ENCODE measurements at places on chromosomes 11 and 22.

GRCh38 chr11:48154151-48154550 lies 62.5 kb upstream of the OR4B1 start:
- peak; percentile 8 for DNase-seq

- DNase-seq: no peak
Observed at GRCh38 chr22:39123751-39124581, 26.9 kb downstream of the APOBEC3H start.

DNA sequence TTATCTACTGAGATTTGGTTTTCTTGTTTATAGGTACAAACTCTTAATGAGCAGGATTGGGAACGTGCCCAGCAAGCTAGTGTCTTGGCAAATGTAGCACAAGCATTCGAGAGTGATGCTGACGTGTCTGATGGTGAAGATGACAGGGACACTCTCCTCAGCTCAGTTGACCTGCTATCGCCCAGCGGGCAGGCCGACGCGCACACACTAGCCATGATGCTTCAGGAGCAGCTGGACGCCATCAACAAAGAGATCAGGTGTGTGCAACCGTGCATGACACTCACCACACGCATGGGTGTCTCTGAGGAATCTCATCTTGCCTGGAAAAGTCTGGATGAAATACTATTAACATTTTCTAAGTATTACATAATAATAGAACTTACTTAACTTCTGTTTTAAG lies 54.7 kb upstream of the CTTN start:
- no peak for DNase-seq

GRCh38 chr22:47547881-47548650 lies 785.6 kb downstream of the TBC1D22A start:
- DNase-seq: no peak

DNA sequence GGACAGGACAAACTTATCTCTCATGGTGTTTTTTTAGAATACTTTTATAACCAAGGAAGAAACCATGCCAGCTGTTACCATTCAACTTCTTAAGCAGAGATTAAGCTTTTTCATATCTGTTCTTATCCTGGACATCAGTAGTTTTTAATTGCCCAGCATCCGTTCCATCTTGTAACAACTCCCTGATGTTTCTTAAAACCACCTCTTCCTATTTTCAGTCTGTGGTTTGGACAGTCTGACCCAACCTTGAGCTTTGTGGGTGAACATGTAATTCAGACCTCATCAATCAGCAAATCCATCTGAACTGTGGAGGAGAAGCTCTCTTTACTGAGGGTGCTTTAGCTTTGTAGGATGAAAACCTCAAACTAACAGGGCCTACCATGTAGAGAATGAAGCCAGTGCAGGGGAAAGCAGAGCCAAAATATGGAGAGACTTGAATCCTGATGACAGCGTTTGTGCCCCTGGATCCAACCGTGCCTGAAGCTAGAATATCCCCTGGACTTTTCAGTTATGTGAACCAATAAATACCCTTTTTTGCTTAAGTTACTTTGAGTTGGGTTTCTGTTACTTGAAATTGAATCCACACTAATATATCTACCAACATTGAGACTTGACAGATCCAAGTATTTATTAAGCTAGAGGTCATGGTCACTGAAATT lies 9.4 kb downstream of the TUG1 start:
- DNase-seq: no peak

GRCh38 chr22:34111210-34111824 lies 191.0 kb upstream of the LARGE1 start:
- DNase-seq: no peak

DNA sequence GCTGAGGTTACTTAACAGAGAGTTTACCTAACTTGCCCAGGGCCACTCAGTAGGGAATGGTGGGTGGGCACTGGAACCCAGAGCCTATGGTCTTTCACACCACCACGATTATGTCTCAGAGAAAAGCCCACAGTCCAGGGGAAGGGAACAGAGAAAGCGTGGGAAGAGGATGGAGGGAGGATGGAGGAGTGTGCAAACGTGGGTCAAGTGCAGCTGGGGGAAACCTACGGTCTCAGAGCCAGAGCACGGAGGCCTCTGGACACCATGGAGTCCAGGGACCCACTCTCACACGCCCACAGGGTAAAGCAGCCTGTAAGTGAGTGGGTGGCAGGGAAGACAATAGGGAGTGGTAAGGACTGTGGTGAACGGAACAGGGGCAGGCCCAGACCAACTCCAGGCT lies 47.3 kb upstream of the SLC35C1 start:
- no peak for DNase-seq

GRCh38 chr11:66685276-66686099 lies 7.8 kb upstream of the RBM4B start:
- DNase-seq: no peak

- no peak for DNase-seq
Observed at GRCh38 chr11:117057317-117057716, 40.9 kb downstream of the SIK3 start.

- DNase-seq: no peak
Observed at GRCh38 chr22:27250418-27250817, 551.1 kb downstream of the MN1 start.

DNA sequence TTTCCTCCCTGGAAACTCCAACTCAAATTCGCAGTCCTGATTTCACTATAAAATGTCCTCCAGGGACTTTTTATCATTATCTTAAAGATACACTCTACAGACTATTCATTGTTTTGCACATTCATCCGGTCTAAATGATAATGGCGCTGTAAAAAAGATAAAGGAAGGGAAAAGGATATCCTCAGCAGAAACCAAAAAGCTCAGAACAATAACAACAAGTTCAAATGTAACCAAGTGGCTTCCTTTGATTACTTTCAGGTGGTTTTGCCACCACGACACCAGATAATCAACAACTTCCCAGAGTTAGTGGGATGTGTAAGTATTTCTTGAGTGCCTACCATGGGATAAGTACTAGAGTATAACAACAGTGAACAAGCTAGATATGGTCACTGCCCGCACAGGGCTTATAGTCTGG lies 26.3 kb downstream of the PRCP start:
- no peak for DNase-seq

- DNase-seq: no peak
Observed at GRCh38 chr11:8477680-8478079, 116.3 kb downstream of the STK33 start.

DNA sequence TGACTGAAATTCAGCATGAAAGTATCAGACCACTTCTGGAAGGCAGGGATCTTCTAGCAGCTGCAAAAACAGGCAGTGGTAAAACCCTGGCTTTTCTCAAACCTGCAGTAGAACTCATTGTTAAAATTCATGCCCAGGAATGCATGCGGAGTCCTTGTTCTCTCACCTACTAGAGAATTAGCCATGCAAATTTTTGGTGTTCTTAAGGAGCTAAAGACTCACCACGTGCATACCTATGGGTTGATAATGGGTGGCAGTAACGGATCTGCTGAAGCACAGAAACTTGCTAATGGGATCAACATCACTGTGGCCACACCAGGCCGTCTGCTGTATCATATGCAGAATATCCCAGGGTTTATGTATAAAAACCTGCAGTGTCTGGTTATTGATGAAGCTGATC lies 19.1 kb downstream of the ZBTB44 start:
- no peak for DNase-seq

- DNase-seq: no peak
Observed at GRCh38 chr11:22458161-22458560, 120.0 kb downstream of the SLC17A6 start.

GRCh38 chr11:69460540-69461257 lies 20.8 kb upstream of the LINC01488 start:
- DNase-seq: peak; percentile 65

GRCh38 chr22:50532824-50533796 lies 3.3 kb upstream of the TYMP start:
- no peak for DNase-seq

- DNase-seq: peak; percentile 97
Observed at GRCh38 chr11:28833670-28834069, 725.5 kb downstream of the METTL15 start.

GRCh38 chr22:36830601-36831000 lies 13.8 kb upstream of the PVALB start:
- no peak for DNase-seq

GRCh38 chr11:123159183-123159857 lies 35.7 kb downstream of the CLMP start:
- no peak for DNase-seq

GRCh38 chr11:27196203-27196897 lies 155.7 kb downstream of the BBOX1 start:
- DNase-seq: no peak

GRCh38 chr11:66042227-66042995 lies 6.5 kb downstream of the GAL3ST3 start:
- DNase-seq: no peak

DNA sequence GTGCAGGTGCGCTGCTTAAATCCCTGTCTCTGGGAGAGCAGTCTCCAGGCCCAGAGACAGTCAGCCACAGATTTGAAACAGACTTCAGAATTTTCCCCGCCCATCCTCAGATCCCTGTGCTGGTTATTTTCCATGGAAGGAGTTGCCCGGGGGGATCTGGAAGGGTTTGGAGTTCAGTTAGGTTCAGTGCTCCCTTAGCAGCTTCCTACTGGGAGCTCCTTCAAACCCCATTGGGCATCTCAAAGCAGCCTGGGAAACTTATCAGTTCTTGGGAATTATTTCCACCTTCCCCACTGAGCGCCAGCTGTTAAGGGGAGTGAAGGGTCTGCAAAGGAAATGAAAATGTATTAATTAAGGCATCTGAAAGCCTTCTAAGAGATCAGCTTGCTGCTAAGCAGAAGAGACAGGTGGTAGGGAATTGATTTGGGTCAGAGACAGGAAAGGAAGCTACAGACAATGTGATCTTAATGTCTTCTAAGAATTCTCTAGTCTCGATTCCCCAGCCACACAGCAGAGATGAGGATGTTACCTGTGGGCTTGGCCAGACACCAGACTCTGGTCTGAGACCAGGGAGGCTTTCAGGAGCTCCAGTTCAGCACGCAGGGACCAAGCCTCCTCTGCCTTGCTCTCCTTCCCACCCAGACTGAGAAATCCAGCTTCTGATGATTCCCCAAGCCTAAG lies 106.2 kb upstream of the TBCEL start:
- no peak for DNase-seq
